ENCODE measurements at places on chromosomes 13 and 19.
A peak's percentile ranks its signal among the peaks of the same experiment; 100 is the strongest.

DNA sequence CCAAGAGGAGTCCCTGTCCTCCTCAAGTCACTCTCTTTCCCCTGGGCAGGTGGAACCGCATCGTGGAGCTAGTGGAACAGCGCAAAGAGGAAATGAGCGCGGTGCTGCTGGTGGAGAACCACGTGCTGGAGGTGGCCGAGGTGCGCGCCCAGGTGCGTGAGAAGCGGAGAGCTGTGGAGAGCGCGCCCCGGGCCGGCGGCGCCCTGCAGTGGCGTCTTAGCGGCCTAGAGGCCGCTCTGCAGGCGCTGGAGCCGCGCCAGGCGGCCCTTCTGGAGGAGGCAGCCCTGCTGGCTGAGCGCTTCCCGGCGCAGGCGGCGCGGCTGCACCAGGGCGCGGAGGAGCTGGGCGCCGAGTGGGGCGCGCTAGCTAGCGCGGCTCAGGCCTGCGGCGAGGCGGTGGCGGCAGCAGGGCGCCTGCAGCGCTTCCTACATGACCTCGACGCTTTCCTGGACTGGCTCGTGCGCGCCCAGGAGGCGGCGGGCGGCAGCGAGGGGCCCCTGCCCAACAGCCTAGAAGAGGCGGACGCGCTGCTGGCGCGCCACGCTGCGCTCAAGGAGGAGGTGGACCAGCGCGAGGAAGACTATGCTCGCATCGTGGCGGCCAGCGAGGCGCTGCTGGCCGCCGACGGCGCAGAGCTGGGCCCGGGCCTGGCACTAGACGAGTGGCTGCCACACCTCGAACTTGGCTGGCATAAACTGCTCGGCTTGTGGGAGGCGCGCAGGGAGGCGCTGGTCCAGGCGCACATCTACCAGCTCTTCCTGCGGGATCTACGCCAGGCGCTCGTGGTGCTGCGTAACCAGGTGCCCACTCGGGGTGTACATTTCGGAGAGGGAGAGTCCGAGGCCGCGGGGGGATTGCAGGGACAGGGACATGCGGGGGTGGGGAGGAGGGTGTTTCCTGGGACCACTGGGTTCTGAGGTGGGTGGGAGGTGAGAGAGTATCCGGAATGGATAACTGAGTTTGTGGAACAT lies 52.8 kb downstream of the SPTBN4 start:
- DNase-seq: no peak

- no peak for DNase-seq
Observed at GRCh38 chr13:93889430-93889951, 590.0 kb downstream of the DCT start.

DNA sequence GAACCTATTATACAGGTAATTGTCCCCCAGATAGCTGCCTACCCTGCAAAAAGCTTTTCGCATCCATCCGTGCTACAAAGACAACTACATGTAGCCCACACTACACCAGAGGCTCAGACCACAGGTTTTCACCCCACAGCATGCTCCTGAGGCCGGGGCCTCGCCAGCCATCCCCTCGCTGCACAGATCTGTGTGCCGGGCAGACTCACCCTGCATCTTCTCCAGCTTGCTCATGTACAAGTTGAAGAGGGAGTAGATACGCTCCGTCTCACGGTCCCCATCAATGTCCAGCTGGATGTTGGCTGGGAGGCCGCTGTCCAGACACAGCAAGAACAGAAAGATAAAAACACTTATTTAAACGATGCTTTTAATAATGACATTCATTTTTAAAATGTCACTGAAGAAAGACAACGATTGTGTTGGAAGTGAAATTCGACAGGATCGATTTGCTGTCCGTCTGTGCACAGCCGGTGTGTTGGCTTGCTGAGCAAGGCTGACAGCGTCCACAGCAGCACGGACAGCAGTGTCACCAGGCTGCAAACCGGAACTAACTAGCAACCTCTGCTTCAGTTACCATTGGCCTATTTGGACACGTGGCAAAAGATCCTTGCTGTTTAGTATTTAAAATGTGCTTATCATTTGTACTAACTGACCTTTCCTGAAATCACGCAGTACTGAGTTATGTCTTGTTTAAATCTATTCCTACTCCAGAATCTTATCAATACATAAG lies 18.6 kb upstream of the C13orf46 start:
- no peak for DNase-seq

GRCh38 chr13:30334663-30335386 lies 27.5 kb upstream of the KATNAL1 start:
- DNase-seq: no peak

DNA sequence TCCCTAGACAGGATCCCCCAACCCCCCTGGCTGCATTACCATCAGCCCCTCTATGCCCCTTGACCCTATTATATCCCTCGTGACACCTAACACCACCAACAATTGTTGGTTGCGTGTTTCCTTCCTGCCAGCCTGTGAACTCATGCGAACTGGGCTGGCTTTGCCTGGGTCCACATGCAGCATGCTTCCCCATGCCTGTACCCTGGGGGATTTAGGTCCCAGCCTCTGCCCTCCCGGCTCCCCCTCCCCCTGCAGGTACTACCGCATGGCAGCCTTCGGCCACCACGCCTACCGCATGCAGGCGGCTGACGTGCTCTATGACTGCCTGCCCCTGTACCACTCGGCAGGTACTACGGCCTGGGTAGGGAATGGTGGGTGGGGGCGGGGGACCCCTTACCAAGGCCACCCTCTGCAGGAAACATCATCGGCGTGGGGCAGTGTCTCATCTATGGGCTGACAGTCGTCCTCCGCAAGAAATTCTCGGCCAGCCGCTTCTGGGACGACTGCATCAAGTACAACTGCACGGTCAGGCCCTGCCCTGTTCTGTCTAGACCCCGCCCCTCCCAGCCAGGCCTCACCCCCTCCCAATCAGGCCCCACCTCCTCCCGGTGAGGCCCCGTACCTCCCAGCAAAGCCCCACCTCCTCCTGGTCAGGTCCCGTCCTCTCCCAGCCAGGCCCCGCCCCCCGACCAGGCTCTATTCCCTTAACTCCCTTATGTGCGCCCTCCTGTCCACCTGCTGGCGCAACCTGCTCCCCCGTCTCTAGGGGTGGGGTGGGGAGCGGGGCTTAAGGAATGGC lies 18.5 kb downstream of the SLC27A1 start:
- DNase-seq: peak; percentile 83

DNA sequence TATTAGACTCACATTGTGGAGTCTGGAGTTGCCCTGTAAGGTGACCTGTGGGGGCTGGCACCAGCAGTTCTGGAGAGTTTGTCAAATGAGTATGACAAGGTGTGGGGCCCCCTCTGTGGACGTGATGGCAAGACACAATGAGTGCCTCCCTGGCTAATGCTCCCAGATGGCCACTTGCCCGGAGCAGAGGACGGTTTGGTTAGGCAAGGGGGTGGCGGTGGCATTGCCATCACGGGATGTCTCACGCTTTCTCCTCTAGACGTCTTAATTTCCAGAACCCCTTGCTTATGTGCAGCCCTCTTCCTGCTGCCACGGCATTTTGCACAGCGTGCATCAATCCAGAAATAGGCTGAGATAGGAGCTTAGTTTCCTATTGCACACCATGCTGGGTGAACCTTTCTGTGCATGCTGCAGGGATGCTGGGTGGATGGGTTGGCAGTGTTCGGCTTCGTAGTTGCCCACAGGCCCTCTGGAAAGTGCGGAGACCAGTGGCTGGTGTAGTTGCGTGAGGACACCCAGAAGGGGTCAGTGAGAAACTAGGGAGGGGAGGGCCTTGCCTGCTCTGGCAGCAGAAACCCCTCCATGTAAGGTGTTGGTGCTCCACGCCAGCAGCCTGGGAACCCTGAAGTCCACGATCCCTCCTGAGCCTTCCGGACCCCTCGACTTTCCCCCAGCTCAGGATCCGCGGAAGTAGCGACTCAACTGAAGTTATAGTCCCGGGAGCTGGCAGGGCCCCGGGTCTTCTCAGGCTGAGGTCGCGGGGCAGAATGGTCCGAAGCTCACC lies 18.1 kb upstream of the LRP3 start:
- peak; percentile 27 for DNase-seq

DNA sequence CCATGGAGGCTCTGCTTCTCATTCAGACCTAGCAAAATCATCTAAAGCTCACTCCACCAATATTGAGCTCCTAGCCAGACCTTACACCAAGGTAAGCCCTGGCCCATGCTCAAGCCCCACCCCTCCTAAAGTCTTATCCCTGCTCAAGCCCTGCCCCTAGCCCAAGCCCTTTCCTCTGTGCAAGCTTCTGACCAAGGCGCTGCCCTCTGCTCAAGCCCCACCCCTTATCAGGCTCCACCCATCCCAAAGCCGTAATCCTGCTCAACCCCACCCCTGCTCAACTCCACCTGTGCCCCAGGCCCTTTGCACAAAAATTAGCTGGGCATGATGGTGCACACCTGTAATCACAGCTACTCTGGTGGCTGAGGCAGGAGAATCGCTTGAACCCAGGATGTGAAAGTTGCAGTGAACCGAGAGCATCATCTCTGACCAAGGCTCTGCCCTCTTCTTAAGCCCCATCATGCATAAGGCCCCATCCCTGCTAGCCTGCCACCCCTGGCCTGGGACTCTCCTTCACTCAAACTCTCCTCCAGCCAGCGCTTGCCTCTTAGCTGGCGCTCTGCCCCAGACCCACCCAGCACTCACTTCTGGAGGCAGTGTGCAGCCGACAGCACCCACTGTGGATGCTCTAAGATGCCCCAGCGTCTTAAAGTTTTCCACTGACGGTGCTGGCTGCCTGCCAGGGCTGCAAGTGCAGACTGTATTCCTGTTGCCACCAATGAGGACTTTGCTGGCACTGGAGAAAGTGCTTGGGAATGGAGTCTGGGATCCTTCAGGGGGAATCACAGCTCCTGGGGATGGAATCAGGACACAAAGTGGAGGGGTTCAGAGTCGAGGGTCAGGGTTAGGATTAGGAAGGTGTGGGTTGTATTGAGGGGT lies 16.5 kb downstream of the KLK4 start:
- no peak for DNase-seq

DNA sequence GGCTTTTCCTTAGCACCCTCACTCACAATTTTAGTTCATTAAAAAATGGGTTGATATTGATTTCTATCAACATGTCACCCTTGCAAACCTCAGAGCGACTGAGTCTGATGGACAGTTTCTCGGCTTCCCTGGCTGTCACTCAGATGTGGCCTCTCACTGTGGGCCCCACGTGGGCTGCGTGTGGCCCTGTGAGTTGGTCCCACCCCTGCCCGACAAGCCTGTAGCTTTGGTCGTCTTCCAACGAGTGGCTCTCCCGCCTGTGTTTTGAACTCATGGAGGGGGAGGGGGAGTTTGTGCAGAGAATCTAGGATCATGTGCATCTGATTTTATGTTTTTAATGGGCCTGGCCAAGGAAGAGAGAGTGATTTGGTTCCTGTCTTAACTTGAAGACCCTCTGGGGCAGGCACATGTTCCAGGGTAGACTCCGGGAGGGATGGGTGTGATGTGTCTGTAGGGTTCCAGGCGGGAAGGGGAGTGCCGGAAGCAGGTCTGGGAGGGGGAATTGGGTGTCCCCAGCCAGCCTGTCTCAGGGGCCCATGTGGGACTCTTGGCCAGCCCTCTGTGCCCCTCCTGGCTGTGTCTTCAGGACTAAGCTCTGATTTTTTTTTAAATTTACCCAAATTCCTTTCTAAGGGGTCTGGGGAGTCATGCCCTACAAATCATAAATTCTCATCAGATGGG lies 18.9 kb downstream of the ATP11A start:
- no peak for DNase-seq

DNA sequence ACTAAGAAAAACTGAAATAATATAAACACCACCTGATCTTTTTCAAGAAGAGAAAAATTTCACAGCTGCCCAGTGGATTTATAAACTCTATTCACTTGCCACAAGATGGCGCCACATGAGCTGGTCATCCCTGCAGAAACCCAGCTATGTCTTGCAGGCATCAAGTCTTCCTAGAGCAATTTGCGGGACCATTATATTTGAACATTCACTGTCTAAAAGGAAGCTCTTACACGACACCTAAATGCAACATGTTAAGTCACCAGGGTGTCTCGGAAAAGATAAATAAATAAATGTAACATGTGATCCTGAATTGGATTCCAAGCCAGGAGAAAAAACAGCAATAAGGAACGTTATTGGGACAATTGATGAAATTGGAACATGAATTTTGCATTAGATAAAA lies 20.3 kb upstream of the AKT2 start:
- DNase-seq: peak; percentile 73

DNA sequence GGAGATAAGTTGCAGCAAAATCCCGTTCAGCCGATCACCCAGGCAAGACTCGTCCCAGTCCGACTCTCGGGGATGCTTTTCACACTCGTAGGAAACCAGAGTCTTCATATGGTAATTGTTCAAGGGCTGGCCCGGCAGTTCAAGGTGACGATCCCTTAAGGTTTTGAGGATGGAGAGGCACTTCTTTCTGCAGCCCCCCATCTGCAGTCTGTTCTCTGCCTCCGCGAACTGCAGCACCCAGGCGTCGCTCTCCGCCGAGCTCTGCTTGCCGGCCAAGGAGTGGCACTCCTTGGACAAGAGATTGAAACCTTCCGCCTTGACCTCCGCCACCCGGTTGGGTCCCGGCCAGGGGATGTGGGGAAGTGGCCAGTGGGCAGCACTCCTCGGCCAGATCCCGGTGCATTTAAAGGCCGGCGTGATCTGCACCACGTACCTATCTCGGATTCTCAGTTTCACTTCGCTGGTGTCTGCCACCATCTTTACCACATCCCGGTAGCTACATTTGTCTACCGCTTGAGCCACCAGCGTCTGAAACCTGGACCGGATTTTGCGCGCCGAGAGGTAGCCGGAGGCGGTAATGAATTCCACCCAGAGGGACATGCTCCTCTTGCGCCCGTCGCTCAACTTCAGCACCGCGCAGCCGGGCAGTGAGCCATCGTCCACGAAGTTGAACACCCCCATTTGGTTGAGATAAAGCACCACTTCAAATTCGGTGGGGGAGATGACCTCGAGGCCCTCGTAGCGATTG lies 1.1 kb downstream of the MAB21L1 start:
- no peak for DNase-seq

DNA sequence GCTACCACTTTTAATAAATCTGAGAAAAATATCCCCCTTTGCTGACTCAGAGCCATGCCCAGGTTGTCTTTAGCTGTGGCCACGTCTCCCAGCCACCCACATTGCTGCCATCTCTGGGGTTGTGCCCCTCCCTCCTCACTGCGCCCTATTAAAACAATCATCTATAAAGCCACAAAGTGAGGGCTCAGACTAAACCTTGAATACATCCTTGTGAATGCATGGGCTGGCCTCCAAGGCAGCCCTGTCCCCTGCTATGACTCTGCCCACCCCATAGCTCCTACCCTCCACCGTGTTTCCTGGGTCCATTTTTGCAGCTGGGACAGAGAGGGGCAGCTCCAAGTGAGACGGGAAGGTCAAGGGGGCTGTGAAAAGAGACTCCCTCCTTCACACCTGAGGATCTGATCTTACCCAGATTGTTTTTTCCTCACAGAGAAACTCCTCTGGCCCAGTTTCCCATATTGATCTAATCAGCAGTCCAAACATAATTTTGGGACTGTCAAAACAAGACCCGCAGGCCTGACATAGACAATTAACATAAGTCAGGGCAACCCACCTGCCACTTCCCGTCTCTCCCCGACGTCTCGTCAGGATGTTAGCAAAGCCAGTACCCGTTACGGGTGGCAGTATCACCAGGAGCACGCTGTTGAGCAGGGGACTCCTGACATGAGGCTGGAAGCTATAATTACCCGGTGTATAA lies 199.0 kb downstream of the KATNAL1 start:
- no peak for DNase-seq

GRCh38 chr13:111122056-111122455 lies 6.9 kb downstream of the ARHGEF7 start:
- DNase-seq: no peak
